Stimulated activated naive CD8-positive, alpha-beta T cell treated with anti-CD3 and anti-CD28 coated beads, Interleukin-15, Interleukin-2, amounts not matched to agents 100 U/mL and 50 U/mL, for 24 hours (primary cell): ENCODE measurements at places on chromosomes 4 and X.

GRCh38 chr4:173074501-173074946, 94.1 kb upstream of the GALNT7 start:
- DNase-seq = no peak

GRCh38 chrX:72003811-72004750, 93.4 kb downstream of the NHSL2 start:
- no peak for DNase-seq

- DNase-seq = no peak
Observed at GRCh38 chr4:15481961-15482745, 12.5 kb downstream of the CC2D2A start.

- no peak for DNase-seq
Observed at GRCh38 chrX:129427267-129427666, 96.0 kb downstream of the SMARCA1 start.

DNA sequence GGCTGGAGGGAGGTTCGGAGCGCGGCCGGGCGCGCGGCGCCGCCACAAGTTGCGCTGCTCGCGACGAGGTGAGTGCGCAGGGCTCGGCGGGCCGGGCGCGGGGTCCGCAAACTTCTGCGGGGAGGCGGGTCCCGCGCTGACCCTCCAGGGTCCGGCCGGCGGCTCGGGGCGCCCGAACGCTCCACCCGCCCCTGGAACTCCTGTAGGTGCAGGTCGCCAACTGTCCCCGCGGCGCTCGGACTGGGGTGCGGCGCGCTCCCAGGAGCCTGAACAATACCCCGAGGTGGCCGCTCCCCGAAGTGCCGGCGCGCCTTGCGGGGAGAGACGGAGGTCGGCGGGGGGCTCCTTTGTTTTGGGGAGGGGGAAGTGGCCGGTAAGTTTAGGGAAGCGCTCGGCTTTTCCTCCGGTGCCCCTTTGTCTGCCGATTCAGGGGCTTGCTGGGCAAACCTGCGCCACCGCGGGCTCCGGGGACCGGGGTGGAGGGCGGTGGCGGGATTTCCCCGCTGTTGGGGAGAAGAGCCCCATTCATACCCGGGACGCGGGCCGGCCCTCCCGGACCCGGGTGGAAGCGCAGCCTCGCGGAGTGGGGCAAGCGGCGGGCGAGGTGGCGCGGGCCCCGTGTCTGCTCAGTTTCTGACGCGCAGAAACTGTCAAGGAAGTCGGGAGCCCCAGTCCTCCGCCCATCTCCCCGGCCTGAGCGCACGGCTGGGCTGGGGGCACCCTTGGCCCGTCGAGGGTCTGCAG, 694 bp downstream of the TBL1X start:
- peak; percentile 46 for DNase-seq

GRCh38 chr4:74230902-74231499, 73.1 kb downstream of the MTHFD2L start:
- peak; percentile 5 for DNase-seq

GRCh38 chr4:130478406-130478805, 1382.5 kb downstream of the C4orf33 start:
- no peak for DNase-seq

GRCh38 chr4:5630762-5631161, 77.6 kb downstream of the EVC2 start:
- no peak for DNase-seq

DNA sequence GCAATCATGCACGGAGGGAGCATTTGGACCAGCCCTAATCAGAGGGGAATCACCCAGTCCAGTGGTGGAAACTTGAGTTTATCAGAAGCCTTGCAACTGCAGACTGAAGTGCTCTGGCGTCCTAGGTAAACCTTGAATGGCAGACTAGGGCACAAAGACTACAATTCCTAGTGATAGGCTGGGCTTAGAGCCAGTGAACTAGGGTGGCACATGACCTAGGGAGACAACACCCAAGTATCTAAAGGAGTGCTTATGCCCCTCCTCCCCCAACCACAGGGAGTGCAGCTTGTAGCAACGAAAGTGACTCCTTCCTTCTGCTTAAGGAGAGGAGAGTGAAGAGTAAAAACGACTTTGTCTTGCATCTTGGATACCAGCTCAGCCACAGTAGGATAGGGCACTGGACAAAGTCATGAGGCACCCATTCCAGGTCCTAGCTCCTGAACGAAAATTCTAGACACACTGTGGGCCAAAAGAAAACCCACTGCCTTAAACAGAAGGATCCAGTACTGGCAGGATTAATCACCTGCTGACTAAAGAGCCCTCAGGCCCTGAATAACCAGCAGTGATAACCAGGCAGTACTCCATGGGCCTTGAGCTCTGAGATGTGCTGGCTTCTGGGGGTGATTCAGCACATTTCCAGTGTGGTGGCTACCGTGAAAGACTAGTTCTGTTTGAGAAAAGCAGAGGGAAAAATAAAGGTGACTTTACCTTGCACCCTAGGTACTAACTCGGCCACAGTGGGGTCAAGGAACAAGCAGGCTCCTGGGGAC, 58.7 kb upstream of the STARD8 start:
- DNase-seq = no peak

DNA sequence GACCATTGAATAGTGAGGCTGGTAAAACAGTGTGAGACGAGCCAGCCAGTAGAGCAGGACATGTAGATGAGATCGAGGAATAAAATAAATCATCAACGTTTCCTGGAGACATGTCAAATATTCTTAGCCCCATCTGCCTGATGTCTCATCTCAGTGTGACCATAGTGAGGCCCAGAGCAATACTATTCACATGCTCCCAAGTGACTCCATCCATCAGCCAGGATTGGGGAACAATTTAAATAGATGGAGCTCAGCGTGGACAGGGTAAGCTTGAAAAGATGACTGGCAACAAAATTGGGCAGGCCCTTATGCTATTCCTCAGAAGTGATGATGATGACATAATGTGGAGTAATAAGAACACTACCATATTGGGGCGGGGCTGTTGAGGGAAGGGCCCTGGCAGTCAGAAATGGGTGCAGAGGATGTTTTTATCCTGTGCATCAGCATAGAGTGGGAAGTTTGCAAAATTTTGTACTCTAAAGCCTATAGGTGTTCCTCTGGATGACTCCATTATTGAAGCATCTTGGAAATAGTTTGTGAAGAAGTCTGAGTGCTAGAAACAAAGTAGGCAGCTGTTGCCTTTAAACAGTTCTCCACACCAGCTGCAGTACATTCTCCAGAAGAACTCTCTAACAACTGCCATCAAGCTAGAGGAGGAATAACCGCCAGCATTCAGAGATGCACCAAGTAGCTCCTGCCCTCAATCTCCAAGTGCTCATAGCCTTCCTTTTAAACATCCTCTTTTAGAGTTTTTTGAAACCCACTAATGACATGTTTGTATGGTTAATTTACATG, 333.0 kb downstream of the DCHS2 start:
- DNase-seq = no peak

- DNase-seq = no peak
Observed at GRCh38 chr4:163201358-163201757, 34.7 kb upstream of the NAF1 start.

- peak; percentile 31 for DNase-seq
Observed at GRCh38 chrX:152904151-152905080, 6.5 kb downstream of the ZNF185 start.

GRCh38 chr4:100287534-100287933, 97.3 kb upstream of the DDIT4L start:
- no peak for DNase-seq

DNA sequence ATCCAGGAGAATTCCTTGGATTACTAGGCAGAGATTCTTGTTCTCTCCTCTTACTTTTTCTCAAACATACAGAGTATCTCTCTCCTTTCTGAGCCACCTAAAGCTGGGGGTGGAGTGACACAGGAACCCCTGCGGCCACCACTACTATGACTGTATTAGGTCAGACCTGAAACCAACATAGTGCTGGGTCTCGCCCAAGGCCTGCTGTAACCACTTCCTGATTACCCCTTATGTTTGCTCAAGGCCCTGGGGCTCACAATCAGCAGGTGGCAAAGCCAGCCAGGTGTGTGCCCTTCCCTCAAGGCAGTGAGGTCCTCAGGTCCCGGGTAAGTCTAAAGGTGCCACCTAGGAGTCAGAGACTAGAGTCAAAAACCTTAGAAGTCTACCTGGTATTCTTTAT, 166.4 kb downstream of the PARM1 start:
- no peak for DNase-seq

- DNase-seq = no peak
Observed at GRCh38 chrX:85964744-85965143, 82.6 kb downstream of the CHM start.

GRCh38 chrX:16100673-16101072, 22.7 kb upstream of the GRPR start:
- DNase-seq = no peak

DNA sequence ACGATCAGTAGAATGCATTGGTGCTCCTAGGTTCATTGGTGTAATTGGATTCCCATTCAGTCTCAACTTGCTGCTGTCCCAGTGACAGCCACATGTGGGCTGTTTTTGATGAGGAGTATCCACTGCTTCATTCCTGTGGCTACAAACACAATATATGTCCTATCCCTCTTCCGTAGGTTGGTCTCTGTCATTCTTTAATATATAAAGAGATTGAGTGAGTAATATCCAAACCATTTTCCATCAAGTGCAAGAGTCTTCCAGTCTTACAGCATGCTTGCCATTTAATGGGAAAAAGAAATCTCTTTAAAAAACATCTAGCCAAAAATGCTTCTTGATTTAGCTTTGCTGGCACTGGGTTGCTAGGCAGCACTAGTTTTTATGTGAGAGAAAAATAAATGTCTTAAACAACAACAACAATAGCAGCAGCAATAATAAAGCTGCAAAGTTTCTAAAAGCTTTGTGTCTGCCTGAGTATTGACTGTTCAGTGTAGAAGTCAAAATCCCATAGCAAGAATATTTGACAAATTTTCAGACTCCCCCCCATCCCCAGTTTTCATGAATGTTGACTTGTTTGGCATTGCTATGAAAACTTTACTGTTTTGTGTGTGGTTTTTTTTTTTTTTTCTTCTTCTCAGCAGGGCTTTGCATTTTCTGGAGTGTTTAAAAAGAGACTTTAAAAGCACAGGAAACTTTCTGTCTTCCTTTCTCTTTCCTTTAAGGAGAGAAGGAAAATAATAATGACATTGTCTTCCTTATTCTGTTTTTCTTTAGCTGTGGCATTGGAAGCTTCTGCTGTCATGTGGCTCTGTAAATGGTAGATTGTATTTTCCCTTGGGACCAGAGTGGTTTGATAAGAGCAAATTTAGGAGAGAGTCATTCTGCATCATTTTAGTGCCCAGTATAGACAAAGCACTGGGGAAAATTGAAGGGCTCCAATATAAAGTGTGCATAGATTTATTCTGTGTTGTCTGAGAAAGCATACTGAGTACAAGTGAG, 244.3 kb downstream of the ARHGAP10 start:
- DNase-seq = no peak

DNA sequence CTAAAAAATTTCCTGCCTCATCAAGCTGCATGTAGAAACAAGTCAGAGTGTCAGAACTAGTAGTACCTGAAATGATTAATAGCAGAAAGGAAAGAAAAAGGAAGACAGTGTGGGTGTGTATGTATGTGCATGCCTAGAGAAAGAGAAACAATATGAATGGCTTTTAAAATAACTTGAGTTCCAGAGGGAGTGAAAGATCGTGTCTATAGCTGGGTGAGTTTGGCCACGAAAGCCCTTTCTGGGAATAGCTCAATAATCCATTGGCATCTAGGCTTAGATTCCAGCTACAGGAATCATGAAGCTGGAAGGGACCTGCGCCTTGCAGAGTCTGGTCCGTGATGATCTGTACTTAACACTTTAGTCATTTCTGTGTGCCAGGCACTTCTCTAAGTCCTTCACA, 195.6 kb downstream of the RAPGEF2 start:
- DNase-seq = no peak

- no peak for DNase-seq
Observed at GRCh38 chr4:175531405-175532091, 280.5 kb downstream of the GPM6A start.

DNA sequence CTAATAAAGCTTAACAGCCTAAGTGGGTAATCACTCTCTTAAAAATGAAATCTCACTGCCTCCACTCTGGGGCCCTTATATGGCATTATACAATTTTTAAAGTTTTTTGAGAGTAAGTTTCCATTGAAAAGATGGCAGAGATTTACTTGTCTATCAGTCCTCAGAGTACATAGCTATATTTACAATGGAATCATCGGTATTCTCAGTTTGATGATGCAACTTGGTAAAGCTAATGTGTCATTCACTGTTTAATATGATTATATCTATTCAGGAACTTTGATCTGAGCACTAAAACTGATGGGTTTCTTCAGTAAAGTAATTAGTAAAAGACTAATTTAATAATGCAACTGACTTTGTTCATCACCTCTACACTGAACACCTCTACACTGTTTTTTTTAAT, 51.6 kb downstream of the CT47B1 start:
- no peak for DNase-seq

DNA sequence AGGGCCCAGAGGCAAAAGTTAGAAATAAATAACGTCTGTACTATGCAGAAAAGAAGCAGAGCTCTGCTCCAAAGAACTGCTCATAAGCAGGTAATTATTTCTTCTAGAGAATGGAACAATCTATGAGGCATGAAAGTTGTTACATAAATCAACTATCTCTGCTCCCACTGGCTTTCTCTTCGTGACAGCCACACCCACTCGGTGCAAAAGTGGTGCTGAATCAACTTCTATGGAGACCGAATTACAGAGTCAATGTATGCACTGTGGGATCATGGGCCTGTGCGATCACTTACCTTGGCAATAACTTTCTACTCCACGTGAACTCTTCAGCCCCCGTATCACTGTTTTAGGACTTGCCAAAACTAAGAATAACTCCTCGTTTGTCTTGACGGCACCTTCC, 99.4 kb upstream of the ATXN3L start:
- DNase-seq = no peak

- no peak for DNase-seq
Observed at GRCh38 chr4:114734594-114734993, 136.0 kb downstream of the UGT8 start.

DNA sequence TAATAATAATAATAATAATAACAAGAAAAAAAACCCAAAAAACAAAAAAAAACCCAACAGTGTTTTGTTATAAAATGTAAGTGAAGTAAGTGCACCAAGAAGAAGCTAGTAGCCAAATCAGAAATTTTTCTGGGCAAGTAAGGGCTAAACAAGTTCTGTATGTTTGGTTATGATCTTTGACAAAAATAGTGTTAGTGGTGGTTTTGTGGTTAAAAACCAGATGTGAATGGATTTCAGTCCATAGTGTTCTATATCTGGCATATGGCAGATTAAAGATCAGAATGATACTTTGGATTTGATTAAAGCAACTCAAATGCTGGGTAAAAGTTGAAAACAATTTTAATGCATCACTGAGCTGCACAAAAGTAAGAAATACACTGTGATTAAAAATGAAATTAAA, 116.5 kb upstream of the NDST4 start:
- no peak for DNase-seq

GRCh38 chrX:147763131-147763530, 148.6 kb upstream of the FMR1 start:
- DNase-seq = no peak

- DNase-seq = no peak
Observed at GRCh38 chr4:3388471-3389232, 53.1 kb upstream of the HGFAC start.

GRCh38 chrX:16653424-16653823, 3.5 kb downstream of the S100G start:
- DNase-seq = no peak
